ENCODE measurements at places on chromosomes 2 and 18. TPM values are rescaled to one million over a fixed set of nuclear protein-coding genes. Genes with fewer than 3 reads are reported as not detected.

IL37 gene
- total RNA-seq, result not detected

HOXD1 gene
- 2.2 TPM for total RNA-seq

LRRC30 gene
- total RNA-seq, result not detected

C2orf15 gene
- total RNA-seq, result 0.65 TPM

CPSF3 gene
- 20.4 TPM for total RNA-seq
